ENCODE measurements at places on chromosomes 1 and 21.

GRCh38 chr1:208256556-208256955 is 12.4 kb upstream of the PLXNA2 start:
- no peak for DNase-seq

DNA sequence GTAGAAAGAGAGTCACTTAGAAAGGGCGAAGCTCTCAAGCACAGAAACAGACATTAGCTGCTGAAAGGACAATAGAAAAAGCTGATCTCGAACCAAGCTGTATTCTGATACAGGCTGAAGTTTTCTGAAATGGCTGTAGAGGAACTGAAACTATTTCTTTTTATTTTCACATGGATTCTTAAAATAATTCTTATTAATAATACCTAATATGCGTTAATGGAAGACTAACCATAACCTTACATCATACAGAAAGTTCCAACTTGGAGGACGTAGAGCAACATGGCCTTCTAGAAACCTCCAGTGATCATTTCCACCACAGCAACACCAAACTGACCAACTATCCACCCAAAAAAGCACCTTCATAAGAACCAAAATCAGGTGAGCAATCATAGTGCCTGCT is 52.8 kb upstream of the ACADM start:
- no peak for DNase-seq

DNA sequence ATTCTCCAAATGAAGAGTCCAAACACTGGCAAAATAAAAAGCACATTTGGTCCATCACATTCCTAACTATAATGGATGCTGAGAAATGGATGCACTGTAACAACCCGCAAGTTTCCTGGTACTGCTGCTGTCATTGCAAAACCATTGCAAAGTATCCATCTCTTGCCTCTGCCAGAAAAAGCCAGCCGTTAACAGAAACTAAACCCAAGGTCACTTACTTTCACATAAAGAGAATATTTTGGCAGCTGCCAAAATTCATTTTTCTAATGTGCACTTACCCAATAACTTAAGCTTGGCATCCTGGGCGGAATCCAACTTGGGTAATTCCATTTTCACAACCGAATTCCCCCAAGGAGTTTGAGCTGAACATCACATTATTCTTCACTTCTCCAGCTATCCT is 77.0 kb upstream of the LRRC8D start:
- no peak for DNase-seq

- DNase-seq = no peak
These were observed 128.7 kb downstream of the ACTL8 start for GRCh38 chr1:17883662-17884395.

DNA sequence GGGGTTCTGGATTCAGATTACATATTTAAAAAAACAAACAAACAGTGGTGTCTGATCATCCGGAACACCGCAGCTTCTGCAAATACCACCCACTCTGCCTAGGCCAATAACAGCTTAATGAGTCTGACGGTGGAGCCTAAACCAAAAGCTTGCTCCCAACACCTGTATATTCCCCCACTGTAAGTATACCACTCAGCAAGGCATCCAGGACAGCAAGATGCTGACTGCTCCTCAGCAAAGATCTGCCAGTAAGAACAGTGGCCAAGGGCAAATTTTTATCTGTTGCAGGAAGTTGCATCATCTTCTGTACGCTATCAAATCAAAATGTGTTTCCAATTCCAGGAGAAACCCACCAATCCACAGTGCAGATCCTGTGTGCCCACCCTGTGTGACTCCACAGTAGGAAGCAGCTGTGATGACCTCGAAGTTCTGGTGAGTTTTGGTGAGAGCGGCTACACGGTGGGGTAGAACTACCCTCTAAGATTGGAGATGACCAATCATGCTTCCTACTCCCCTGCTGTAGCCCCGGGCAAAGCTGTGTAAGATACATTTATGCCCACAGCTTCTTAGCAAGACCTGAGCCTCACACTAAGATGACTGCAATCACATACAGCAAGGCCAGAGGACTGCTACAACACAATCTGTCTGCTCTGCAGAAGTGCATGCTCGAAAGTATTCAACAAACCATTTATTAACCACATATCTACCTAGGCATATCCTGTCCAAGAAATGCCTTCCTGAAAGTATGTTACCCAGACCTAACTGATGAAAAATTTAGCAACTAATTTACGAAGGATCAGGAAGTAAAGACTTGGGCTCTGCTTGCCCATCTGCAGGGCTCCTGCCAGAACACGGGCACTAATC is 30.5 kb downstream of the SIPA1L2 start:
- no peak for DNase-seq

DNA sequence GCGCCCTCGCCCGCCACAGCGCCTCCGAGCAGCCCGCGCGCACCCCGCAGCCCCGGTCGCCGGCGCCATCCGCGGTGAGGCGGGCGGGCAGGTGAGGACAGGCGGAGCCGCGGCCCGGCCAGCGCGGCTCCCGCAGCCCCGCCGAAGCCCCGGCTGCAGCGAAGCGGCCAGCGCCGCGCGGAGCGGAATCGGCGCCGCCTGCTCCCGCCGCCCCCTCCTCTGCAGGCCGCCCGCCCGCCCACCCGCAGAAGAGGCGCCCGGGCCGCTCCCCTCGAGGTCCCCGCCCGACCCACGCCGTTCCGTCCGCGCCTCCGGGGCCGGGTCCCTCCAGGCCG is 1.3 kb downstream of the PRDM16 start:
- DNase-seq = no peak

- DNase-seq = no peak
These were observed 172.7 kb upstream of the FGGY start for GRCh38 chr1:59124166-59124565.

GRCh38 chr1:104884939-104885338 is 1135.2 kb downstream of the AMY1C start:
- DNase-seq = no peak

DNA sequence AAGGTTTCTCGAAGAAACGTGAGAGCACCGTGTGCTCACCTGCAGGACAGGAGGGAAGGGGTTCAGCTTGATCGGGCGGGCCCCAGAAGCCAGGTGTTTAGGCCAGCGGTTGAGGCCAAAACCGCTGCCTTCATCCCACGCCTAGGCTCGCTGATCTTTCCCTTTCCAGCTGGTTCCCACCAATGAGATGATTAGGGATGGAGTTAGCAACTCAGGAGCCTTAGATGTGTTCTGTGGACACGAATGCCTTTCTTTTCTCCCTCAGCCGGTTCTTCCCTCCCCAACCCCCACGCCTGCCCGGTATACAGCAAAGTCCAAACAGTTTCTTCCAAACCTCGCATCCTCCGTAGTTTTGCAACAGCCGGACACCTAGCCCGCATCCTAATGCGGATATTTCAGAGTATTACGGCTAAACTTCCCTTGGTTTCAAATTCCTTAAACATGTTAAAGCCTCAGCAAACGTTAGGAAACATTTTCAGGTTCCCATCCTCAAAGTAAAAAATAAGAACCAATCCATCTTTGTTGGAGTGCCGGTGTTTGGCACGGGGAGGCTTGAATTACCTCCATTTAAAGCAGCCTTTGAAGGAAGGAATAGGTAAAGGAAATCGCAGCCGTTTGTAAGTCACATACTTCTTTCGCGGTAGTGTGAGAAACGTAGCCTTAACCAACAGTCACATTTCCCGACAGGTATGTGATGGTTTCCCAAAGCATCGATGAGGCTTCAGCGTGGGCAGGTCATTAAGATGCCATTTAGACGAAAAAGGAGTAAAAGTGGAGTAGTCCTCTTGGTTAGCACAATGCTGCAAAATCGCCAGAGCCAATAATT is 1.1 kb downstream of the LRRC8C start:
- DNase-seq = peak; percentile 54

- DNase-seq = no peak
These were observed 887.1 kb downstream of the LRRIQ3 start for GRCh38 chr1:73310797-73311381.

DNA sequence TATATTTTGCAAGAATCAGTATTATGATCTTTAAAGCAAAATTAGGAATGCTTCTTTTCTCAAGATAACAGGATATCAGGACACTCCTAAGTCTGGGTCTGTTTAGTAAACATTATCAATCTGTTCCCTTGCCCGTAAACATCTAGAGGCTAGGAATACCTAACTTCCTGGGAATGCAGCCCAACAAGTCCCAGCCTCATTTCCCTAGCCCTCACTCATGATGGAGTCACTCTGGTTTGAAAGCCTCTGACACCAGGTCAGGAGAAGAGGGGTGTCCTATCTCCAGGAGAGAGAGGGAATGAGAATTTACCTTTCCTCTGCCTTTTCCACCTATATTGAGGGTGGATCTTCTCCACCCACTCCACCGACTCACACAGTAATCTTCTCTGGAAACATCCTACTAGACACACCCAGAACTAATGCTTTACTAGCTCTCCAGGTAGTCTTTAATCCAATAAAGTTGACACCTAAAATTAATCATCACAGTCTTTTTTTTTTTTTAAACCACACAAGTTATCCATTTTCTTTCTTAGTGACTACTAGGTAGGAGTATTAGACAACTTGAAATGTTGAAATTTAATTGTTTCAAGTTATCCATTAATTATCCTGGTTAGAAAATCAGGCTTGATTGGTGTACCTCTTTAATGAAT is 659.3 kb downstream of the USP25 start:
- no peak for DNase-seq

DNA sequence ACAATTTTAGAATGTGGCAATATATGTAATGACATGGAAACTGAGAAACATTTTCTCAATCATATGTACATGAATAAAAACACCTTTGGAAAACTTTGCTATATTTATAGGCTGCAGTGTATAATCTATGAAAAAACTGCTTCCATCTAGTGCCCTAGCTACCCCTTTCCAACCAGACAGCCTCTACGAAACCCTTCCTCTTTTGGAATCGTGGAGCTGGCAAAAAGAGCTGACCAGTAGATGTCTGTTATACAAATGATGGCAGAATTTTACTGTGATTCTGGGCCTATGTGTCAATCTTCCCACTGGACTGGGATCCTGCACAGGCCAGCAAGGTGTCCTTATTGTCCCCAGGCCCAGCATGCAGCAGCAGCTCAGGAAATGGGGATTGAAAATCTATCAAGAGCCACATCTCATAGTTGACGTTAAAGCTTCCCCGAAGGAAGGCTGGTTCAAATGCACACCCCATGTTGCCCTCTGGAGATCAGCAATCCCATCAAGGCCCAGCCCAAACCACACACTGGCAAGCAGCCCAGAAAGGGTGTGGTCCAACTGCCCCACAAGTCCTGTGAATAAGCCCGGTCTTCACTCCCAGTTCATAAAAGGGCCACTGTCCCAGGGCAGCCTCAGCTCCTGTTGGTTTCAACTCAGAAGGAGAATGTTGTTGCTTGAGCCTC is 8.8 kb upstream of the FAM20B start:
- DNase-seq = no peak

GRCh38 chr1:186214791-186215190 is 160.3 kb downstream of the TPR start:
- no peak for DNase-seq

GRCh38 chr1:94205639-94206038 is 31.7 kb downstream of the ARHGAP29 start:
- DNase-seq = no peak

- DNase-seq = no peak
These were observed 296.7 kb downstream of the ZNF326 start for GRCh38 chr1:90291431-90292216.

- DNase-seq = peak; percentile 53
These were observed 4.1 kb upstream of the KCNAB2 start for GRCh38 chr1:6041432-6042062.

- no peak for DNase-seq
These were observed 97.8 kb downstream of the EBNA1BP2 start for GRCh38 chr1:43074244-43074643.

- DNase-seq = peak; percentile 78
These were observed 247.3 kb downstream of the LTN1 start for GRCh38 chr21:28745131-28746016.

DNA sequence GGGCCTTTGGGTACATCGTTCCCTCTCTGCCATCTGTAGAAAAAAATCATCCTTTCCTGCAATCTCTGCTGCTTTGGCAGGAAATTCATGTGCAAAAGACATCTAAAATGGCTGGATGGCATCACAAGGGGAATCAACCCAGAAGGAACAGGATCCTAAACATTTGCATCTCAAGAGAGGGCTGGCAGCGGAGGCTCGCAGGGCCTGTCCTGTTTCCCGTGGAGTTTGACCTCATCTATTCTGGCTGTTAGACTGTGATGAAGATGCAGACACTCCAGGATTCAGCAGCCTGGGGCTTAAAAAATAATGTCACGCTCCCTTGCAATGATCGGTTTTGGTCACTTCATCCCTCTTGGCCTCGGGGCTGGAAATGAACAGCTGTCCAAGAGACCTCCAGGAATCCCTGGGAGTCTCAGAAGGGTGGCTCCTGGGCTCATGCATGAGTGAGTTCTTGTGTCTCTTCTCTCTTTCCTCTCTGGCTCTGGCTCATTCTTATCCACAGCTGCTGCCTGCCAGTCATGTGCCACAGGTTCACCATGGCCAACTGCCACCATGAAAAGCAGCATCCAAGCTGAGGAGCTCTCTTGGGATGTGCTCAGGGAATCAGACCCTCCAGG is 16.1 kb upstream of the PCP4 start:
- DNase-seq = no peak

DNA sequence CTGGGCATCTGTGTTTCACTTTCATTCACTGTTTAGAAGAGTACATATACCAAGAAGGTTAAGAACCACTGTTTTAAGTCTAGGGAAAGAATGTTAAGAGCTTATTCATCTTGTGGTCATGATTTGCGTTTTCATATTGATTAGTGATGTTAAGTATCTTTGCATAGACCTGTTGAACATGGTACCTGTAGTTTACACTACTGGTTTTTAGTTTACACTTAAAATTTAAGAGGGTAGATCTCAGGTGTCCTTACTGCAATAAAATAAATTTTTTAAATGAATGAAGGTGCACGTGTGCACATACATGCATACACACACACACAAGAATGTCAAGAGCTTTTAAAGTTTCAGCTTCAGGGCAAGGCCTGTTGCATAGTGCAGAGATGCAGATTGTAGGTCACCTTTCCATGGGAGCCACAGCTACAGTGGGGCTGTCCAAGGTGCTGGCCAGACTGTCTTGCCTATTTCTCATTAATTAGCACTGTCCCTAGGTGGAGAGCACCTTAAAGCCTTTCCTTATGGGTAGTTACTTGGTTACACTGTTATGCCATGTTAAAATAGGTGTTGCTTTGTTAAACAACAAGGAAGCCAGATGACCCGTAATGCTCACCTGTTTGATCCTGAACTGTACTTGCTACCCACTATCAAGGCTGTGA is 543.0 kb upstream of the DAB1 start:
- no peak for DNase-seq

DNA sequence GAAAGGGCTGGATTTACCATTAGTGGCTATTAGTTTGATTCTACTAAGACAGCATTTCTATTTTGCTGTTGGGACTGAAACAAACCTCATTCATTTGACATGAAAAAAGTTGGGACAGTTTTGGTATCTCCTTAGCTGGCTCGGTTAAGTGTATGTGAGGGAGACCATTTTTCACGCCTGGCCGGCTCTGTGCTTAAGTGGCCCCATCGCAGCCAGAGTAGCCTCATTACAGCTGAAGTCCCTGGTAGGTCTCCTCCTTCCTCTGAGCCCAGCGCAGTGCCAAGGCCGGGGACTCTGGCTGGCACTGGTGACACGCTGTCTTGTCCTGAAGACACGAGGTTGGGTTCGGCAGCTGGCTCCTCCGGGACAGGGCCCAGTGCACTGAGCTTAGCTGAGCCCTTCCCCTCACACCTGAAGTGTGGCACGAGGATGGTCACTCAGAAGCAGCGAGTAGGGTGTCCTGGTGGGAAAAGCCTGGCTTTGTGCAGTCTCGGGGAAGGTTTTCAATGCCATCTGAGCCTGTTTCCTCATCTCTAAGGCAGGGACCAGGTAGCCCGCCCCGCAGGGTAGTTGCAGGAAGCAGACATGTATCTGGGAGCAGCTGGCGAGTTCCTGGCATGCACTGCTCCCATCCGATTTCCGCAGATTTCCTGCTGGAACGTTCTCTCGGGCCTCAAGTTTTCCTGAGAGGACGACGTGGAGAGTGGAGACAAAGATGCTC is 196.5 kb downstream of the DYRK1A start:
- DNase-seq = peak; percentile 48

Data from stimulated activated CD8-positive, alpha-beta memory T cell treated with anti-CD3 and anti-CD28 coated beads, Interleukin-4, amount 100 ng/mL, for 48 hours (primary cell).